KBM-7 (cell line): ENCODE measurements at places on chromosomes 7 and 10.

- DNase-seq = no peak
Observed at GRCh38 chr7:104089612-104090011, 100.2 kb upstream of the RELN start.

DNA sequence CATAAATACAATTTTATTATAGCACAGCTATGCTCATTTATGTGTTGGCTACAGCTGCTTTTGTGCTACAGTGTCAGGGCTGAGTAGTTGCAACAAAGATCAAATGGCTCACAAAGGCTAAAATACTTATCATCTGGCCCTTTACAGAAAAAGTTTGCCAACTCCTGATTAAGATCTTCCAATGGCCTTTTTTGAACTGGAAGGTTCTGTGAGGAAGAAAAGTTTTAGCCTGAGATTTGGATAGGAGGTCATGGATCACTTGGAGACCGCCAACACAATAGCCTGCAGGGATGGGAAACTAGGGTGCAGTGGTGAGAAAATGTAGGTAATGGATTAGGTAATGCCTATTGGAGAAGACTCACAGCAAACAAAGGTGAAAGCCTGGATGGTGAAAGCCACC is 169.8 kb downstream of the NOC3L start:
- DNase-seq = no peak

DNA sequence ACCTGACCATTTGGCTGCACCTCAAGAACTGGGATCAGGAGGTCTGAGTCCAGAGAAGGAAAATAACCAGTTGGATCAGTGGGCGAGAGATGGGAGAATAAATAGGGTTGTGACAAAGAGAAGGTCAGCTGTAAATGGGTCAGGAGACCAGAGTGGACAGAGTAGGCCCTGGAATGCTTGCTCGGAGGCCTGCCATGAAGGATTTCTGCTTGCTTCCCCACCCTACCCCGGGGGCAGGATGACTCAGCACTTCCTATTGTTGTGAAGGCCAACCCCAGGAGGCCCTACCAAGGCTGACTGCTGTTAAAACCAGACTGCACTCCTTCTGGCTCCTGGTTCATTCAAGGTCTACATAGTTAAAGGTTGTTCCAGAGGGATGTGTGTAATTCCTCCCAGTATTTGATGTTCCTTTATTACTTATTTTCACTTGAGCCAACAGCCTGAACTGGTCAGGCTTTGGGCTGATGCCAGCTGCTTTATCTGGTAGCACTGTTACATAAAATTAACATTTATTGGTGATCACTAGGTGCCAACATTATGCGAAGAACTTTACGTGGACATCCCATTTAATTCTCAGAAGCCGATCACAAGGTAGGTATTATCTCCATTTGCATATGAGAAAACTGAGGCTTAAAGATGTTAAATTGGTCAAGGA is 27.3 kb upstream of the IFRD1 start:
- peak; percentile 78 for DNase-seq

- DNase-seq = no peak
Observed at GRCh38 chr10:113093188-113094113, 143.4 kb downstream of the TCF7L2 start.

- peak; percentile 32 for DNase-seq
Observed at GRCh38 chr7:29189743-29190201, 4.8 kb upstream of the CHN2 start.

DNA sequence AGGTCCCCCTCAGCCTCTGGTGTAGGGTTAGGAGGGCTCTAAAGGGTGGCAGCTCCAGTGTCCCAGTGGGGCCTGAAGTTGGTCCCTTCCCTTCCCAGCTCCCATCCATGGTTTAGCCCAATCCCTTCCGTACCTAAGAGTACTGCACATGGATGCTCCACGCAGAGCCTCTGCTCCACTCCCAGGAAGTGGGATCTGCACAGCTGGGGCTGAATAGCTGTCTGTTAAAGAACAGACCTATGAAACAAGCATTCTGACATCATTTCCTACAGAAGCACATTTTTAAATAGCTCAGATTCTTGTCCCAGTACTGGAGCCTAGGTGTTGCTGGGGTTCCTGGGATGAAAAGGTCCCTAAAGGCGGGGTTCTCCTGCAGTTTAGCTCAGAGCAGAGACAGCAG is 135.9 kb downstream of the ZMYND11 start:
- no peak for DNase-seq

- DNase-seq = no peak
Observed at GRCh38 chr10:12973149-12973718, 28.3 kb downstream of the CCDC3 start.

DNA sequence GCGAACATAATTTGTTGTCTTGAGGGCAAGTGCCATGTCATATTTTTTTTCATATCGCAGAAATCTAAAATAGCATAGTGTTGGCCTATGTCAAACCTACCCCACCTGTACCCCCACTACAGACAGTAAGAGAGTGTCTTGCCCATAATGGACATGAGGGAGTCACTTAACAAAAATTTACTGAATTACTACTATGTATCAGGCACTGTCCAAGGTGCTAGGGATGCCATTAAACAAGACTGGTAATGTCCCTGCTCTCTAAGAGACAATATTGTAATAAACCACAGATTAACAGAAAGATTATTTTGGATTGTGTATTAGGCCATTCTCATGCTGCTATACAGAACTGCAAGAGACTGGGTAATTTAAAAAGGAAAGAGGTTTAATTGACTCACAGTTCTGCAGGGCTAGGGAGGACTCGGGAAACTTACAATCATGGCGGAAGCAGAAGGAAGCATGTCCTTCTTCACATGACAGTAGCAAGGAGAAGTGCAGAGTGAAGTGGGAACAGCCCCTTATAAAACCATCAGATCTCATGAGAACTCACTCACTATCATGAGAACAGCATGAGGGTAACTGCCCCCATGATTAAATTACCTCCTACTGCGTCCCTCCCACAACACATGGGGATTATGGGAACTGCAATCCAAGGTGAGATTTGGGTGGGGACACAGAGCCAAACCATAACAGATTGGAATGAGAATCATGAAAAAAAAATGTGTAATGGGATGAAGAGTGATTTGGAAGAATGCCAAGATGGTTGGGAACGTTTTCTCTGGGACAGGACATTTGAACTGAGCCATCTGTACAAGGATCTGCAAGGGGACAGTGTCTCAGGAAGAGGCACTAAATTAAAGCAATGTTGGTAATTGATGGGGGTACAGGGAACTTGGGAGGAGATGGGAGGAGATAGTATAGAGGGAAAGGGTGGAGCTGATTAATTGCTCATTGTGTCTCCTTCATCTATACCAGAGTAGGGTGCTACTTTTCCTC is 108.5 kb downstream of the FAM107B start:
- DNase-seq = no peak
